ENCODE measurements at places on chromosomes 1 and 21.

GRCh38 chr1:9239622-9240401, 5.2 kb downstream of the H6PD start:
- no peak for DNase-seq

GRCh38 chr1:219791766-219792165, 136.6 kb downstream of the SLC30A10 start:
- DNase-seq: no peak

DNA sequence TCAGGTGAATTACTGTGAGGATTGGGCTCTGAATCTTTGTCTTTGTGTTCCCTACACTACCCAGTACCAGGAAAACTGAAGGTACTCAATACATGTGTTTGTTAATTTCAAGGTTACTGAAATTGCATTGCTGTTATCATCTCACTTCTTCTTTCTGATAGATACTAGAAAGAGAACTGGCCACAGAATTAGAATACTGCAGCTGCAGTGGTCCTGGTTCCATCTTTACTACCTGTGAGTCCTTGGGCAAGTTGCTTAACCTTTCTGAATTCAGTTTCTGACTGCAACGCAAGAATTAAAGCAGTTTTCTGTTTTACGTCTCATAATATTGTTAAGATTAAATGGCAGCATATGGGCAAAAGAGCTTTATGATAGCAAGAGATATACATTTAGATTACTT, 263.5 kb downstream of the LMO4 start:
- no peak for DNase-seq

DNA sequence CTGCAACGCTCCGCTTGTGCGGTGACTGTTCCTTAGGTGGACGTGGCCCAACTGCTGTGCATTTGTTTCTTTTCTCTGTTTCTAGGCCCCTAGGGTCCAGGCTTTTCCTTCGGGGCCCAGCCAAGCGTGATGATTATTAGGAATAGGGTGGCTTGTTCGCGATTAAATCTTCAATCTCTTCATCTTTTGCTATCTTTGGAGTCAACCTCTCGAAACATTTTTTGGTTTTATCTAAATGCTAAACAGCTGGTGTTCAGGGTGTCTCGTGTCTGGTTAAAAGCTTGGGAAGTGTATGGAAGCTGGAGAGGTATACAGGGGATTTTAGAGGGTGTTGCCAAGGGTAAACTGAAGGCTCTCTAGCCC, 844 bp upstream of the PLD5 start:
- no peak for DNase-seq

DNA sequence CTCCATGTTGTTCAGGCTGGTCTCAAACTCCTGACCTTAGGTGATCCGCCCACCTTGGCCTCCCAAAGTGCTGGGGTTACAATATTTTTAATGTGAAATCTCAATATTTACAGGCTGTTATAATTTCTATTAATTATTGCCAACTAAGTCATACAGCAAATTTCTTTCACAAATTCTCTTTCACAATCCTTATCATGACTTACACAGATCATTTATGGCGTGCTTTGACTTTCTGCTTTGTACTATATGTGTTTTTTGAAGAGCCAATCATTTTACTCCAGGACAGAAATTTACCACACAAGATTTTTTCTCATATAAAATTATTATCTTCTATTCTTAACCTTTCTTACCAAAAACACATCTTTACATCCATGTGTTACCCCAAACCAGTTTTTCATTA, 1729.9 kb downstream of the NCAM2 start:
- DNase-seq: no peak

GRCh38 chr1:64896551-64896950, 69.8 kb downstream of the JAK1 start:
- no peak for DNase-seq

GRCh38 chr21:26769613-26770188, 75.5 kb downstream of the ADAMTS1 start:
- DNase-seq: peak; percentile 17

DNA sequence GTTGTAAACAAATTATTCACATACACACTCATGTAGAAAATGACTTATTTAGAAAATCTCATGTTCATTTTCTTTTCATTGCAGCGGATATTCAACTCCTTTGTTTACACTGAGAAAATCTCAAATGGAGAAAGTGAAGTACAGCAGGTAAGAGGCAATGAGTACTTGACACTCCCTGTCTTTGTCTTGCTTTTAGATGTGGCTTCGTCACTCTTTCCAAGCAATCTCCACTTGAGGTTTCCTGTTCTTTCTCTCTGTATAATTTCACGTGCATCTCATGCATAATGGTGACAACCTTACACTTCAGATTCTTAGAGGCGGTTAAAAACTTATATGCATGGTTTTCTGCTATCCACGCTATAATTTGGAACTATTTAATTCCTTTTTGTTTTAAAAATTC, 80.6 kb downstream of the CACHD1 start:
- DNase-seq: no peak

Measured in iPS-NIHi11 (cell line).